ENCODE measurements at places on chromosomes 6 and 20. TPM values are rescaled to one million over a fixed set of nuclear protein-coding genes. Genes with fewer than 3 reads are reported as not detected.

DNA sequence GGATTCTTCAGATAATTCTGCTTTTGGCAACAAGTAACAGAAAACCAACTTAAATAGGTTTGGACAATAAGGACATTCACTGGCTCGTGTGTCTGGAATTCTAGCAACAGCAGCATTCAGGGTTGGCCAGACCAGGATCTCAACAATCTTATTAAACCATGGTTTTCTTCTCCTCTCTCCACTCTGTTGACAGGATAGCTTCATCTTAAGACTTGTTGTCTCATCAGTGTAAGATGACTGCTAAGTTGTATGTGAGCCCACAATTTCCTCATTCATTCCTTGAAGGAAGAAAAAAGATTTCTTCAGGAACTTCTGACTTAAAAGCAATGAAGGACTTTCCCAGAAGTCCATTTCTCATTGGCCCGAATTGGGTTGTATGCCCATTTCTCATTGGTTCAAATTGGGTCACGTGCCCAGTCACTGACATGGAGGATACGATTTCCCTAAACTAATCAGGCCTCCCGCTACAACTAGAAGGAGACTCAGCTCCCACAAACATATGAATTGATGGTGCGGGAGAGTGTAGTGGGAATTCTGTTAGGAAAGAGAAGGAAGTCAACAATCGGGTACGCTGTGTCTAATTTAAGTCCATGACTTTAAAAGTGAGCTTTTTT lies 83.7 kb downstream of the SLC22A3 start:
- DNase-seq = no peak

- DNase-seq = no peak
These were observed 346.2 kb upstream of the MMS22L start for GRCh38 chr6:97629180-97629579.

- DNase-seq = peak; percentile 85
These were observed 26.2 kb upstream of the HDAC2 start for GRCh38 chr6:113997116-113997515.

The TBXT gene
- not detected for total RNA-seq

DNA sequence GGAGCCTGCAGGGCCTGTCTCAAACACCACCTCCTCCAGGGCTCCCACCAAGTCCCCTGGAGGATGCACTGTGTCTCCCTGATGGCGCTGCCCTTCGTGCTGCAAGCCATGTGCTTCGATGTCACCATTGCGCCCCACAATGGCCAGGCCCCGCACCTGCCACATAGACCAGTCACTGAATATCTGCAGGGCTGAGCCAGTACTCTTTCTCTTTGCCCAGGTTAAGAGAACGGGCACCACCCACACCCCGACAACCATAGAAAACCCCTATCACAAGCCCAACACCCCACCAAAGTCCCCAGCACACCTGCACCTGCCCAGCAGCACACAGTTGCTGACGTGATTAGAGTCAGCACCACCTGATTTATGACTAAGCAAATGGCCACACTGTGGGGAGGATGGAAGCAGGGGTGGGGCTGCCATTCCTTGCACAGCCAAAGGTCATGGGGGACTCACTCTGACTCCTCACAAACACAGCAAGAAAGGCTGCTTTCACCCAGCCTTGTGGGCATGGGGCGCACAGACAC lies 104.3 kb downstream of the SLC23A2 start:
- DNase-seq = peak; percentile 66

DNA sequence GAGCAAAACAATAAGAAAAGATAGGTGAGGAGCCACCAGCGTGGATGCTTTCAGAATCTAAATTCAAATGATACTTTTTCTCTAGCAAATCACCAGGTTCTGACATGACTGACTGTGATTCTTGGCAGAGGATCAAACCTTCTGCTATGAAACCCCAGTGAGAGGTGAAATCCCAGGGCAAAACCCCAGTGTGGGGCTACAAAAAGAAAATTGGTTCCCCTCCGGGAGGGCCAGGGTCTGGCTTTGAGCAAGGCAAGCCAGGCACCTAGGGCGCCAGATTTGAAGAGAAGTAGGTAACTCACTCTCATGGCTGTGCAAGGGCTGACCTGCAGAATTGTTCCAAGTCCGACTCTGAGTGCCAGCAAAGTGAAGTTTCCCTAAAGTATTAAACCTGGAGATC lies 20.2 kb upstream of the RALGAPA2 start:
- no peak for DNase-seq

GRCh38 chr20:53038299-53038698 lies 66.1 kb downstream of the TSHZ2 start:
- DNase-seq = no peak

DNA sequence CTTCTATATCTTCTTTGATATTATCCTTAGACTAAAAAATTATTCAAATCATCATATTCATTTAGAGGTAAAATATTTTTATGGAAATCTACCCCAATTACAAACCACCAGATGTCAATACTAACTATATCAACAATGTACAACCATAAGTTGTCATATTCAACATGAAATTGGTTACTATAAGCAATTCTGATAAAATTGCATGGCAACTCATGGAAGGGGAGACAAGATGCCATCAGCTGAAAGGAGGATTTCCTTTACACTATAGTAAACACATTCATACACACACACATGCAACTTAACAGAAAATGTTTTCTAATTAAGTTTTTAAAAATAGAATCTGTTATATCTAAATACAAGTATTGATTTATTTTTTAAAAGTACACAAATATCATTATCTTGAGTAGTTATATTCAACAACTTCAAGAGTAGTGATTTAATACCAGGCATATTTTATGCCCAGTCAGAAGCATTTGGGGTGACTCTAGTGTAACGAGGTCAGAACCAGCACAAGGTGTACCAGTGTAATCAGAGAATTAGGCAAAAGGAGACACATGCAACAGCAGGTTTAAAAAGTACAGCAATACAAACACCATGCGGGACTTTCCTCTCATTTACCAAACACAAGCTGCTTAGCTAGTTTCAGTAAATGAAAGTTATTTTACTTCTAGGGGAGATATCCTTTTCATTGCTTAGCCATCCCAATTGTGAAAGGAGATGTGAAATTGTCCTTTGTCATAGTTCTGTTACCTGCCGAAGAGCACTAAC lies 1.0 kb downstream of the FILIP1 start:
- DNase-seq = no peak

The SIRPB1 gene
- total RNA-seq = 11.6 TPM

GRCh38 chr6:3297006-3297405 lies 38.3 kb downstream of the PSMG4 start:
- DNase-seq = peak; percentile 72

GRCh38 chr6:81875782-81876293 lies 123.4 kb upstream of the TENT5A start:
- DNase-seq = no peak

The CCDC167 gene
- 54.1 TPM for total RNA-seq

DNA sequence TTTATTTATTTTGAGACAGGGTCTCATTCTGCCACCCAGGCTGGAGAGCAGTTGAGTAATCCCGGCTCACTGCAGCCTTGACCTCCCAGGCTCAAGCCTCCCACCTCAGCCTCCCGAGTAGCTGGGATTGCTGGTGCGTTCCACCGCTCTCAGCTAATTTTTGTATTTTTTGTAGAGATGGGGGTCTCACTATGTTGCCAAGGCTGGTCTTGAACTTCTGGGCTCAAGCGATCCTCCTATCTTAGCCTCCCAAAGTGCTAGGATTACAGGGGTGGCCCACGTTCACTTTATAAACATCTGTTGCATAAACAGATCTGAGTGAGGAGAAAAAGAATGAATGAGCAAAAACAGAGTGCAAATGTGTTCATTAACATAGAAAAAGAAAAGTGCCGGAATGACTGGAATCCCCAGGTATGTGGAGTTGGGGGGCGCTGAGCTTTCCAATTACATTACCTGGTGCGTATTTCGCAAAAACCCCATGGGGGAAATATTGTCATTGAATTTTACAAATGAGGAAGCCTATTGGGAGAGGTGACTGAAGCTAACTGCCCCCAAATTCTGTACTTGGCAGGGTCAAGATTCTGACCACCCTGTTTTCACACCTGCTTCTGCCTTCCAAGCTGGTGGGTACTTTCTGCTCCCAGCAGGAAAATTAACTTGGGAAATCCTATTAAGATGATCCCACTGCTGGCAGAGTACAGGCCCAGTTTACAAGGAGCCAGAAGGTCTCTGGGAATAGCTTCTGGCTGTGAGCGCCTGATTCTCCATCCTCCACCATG lies 207.7 kb upstream of the JARID2 start:
- DNase-seq = no peak

GRCh38 chr20:1508574-1508973 lies 17.4 kb upstream of the SIRPB2 start:
- peak; percentile 32 for DNase-seq

- peak; percentile 73 for DNase-seq
These were observed 211.3 kb downstream of the FARS2 start for GRCh38 chr6:5472571-5472970.

DNA sequence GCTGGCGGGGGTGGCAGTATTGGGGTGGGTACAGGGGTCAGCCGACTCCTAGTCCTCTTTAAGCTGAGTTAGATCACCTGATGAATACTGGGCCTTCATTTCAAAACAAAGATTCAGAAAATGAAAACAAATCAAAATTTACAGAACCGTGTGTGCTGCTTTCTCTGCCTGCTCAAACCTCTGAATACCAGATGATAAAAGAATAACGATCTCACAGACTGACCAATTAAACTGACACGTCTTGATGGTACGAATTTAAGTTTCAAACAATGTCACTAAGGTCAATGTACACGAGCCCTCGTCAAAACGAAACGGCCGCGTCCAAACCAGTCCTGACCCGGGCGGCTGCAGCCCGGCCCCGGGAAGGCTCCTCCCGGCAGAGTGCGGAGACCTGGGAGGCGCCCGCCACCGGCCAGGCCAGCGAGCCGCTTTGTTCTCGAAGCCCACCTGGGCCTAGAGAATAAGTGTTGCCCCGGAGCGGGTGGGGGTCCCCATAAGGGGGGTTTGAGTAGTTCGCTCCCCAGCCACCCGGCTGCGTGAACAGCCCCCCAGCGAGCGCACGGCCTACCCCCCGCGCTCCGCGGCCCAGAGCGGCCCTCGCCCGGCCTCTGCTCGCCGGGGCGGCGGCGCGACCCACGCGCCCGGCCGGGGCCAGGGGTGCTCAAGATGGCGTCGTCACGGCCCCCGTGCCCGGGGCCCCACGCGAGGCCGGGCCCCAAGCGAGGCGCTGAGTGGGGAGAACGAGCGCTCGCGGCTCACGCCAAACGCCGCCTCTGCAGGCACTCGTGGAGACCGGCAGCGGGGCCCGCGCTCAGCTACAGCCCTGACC lies 728 bp downstream of the PSMA7 start:
- DNase-seq = no peak

- no peak for DNase-seq
These were observed 56.8 kb downstream of the NOL4L start for GRCh38 chr20:32528171-32528891.

DNA sequence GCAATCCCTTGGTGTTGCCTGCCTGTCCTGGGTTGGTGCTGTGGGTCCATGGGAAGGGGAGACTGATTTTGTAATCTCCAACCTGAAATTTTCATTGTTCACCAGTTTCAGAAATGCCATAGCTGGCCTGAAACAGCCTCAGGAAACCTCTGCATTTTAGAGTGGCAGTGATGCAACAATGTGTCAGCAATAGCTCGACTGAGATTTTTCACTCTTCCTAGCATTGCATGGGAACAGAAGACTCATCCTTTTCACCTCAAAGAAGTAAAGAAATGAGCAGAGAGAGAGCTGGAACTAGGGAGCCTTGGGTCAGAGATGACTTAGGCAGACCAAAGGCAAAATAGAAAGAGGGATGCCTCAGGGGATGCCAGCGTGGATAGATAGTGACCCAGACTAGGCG lies 23.7 kb upstream of the TMEM14A start:
- peak; percentile 25 for DNase-seq

DNA sequence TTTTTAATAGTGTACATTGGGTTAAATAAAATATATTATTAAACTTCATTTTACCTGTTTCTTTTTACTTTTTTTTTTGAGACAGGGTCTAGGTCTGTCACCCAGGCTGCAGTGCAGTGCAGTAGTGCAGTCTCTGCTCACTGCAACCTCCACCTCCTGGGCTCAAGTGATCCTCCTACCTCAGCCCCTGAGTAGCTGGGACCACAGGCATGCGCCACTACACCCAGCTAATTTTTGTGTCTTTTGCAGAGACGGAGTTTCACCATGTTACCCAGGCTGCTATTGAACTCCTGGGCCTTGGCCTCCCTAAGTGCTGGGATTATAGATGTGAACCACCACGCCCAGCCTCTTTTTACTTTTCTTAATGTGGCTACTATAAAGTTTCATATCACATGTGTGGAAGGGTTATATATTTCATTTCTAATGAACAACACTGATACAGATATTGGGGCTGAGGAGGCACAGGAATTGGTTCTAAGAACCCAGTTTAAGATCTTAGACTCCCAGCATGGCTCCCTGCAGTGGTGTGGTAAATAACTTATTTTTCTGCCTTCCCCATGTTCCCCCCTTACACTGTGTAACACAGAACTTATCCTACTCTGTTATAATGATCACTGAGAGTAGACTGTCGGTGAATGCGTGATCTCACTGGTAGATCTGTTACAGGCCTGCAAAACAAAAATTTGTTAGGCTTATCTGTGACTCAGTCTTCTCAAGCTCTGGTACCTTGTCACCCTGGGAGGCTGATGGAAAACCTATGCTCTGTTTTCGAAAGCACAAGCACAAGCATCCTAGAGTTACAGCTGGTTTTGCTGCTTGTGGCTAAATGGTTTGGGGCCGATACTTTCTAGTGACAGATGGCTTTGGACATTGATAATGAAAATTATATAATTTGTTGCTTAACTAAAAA lies 5.8 kb upstream of the ATXN1 start:
- no peak for DNase-seq

The ZFAND3 gene
- 23.7 TPM for total RNA-seq

The SYNJ2 gene
- 21.5 TPM for total RNA-seq

DNA sequence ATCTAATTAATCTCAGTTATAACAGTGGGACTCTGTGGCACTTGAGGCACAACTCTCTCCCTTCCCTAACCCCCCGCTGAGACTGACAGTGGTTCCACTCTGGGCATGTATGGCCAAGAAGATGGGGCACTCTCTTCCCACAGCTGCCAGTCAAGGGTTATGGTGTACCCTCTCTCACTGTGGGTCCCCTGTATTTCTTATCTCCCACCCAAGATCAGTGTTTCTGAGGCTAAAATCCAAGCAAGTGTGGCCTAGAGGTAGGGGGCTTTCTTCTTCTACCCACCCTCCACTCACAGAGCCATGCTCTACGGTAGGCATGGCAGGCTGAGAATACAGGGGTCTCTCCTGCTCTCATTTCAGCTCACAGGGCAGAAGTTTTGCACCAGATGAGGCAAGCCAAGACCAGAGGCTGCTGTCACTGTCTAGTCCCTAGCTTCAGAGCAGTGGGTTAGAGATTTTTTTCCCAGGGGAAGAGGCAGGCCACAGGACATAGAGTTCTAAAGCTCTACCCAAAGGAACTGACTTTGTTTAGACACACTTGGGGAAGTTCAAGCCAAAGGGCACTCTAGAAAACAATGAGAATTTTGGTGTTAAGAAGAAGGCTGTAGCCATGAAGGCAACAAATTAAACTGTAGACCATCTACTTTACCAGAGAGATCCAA lies 31.7 kb upstream of the HINT3 start:
- DNase-seq = no peak
